ENCODE measurements at places on chromosomes 11 and 22.

DNA sequence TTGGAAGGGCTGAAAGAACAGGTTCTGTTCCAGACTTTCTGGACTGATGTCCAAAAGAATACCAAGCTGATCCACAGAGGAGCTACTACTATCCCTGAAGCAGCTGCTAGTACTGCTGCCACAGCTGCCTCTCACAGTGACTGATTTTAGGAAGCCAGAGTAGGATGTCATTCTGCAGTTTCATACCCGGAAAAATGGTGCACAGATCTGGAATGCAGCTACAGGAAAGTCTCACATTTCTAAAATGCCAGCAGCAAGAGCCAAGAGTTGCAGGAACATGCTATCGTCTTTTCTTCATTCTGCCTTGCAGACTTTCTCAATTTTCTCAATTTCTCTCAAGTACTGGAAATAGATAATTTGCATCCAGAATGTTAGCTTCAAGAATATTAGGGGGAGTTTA, 19.4 kb upstream of the CCDC179 start:
- peak; percentile 62 for DNase-seq

DNA sequence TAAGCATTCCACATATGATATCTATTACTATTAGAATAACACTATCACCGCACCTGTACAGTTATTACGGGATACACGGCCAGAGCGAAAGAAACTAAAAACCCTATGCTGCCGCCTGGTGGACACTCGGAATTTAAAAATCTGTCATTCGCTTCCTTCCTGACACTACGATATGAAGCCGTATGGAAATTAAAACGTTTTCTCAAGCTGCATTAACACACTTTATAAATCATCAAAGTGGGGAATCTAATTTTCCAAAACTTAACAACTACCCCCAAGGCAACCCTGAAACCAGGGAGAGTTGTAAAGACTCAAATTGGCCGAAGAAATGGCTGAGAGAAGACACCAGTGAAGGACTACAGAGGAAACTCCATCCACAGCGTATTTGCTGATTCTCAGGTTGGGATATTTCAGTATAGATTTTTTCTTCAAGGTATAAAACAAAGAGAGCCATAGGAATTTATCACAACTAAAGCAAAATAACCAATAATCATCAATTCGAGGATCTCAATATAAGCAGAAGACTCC, 1.4 kb downstream of the CCDC73 start:
- peak; percentile 55 for DNase-seq

GRCh38 chr11:45170484-45170883, 24.0 kb downstream of the PRDM11 start:
- no peak for DNase-seq

DNA sequence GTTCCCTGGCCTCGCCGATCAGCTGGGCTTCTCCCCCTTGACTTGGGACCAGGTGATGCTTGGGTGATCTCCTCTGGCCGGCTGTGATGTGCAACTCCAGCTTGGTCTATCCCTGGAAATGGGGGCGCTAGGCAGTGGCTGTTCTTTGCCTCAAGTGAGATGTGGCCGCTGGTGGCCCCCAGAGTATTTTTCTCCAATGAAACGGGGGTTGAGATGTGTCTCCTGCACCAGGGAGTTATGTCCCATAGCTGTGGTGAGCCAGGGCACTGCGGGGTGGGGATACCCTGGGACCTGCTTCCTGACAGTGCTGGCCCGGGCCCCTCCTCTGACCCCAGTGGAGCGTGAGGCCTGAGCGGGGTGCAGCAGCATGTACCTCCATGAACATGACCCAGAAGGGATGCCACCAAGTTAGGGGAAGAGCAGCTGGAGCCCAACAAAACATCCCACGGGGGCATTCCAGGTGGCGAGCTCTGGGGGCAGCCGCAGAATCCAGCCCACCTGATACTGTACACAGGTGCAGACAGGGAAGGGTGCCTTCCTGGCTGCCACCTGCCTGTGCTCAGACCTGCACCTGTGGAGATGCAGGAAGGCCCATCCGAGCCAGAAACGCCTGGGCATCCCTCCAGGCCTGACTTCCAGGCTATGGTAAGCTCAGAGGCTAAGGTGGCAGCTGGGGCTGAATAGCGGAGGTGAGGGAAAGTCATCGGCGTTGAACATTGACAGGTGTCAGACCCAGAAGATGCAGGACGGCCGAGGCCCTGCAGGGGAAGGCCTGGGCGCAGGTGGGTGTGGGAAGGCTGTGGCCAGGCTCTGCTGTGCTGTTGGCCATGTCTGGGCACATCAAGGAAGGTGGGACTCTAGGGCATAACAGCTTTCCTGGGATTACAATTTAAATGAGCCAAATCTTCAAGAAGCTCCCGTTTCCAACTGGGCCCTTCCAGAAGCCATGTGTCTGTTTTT, 97.3 kb downstream of the CTTN start:
- no peak for DNase-seq

- DNase-seq: peak; percentile 92
Measured at GRCh38 chr22:18031695-18032454, 7.5 kb upstream of the MICAL3 start.

- no peak for DNase-seq
Measured at GRCh38 chr11:57180081-57180561, 1.6 kb upstream of the LRRC55 start.

DNA sequence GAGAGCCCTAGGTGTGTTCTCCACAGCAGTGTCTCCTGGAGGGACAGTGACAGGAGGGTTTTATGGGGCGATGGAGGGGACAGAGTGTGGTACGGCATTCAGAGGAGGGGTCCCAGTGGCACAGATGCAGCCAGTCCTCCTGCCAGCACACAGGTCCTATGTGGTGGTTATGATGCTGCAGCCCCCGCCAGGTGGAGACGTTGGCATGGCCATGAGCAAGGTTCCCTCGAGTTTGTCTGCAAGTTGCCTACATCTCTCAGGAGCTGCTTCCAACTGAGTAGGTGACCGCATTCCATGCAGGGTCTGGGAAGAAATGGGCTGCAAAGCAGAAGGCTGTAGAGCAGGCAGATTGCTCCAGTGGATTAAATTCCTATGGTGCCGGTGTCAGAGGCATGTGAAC, 646.0 kb downstream of the TBC1D22A start:
- DNase-seq: no peak

DNA sequence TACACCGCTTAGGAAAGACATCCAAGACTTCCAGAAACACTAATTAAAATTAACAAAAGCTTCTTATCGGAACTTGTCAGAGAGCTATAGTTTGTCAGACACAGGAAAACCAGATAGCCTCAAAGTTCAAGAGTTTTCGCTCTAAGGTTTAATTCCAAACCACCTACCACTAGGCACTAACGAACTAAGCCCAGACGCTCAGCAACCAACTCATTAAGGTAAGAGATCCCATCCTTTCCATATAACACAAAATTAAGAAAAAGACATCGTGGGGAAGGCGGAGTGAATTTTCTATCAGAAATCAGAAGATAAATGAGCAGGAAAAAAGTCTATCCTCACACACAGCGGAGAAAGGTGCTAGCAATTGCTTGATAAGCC, 382 bp downstream of the IMMP1L start:
- no peak for DNase-seq

DNA sequence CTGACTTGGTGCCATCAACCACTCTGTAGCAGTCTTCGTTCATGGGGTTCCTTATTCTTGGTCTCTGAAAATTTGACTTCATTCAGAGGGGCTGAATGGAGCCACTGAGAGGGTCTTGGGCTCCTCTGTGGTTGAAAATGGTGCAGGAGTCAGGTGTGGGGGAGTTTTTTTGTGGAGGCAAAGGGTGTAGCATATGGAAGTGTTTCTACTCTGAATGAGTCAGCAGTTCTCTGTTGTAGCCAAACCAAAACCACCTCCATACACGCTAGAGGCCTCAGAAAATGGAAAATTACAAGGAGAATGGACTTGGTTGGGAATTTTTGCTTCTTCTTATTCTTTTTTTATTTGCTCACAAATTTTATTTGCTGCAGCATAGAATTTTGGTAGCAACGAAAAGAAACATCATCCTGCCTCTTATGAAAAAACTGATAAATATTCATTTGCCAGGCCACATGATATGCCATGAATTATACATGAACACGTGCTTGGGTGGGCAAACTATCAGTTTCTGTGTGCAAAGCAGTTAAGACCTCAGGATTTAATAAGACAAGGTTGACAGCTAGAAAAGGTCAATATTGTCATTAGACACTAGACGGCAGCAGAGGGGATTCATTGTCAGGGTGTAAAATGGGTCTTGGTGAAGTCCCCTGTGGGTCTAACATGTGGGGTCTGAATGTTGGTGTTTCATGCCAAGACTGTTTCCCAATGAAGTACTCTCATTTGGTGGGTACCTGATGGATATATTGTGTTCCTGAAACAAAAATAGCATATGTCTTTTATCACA, 111.7 kb downstream of the MYO18B start:
- peak; percentile 1 for DNase-seq

- DNase-seq: peak; percentile 82
Measured at GRCh38 chr11:80414181-80415165, 973.6 kb upstream of the TENM4 start.

DNA sequence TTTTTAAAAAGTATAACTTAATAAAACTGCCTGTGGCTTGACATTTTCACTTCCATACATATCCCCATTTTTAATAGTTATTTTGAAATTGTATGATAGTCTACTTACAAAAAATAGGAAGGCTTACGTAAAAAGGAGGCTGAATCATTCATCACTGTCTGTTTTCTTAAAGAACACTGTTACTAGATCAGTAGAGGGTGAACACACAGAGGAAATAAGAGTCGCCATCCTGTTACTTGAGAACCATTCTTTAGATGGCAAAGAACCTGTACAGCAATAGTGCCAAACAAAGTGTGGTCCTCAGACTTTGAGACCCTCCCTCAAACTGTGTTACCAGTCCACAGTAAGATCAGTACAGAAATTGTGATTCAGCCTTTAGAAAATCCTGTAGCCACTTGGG, 180.7 kb downstream of the PGR start:
- peak; percentile 58 for DNase-seq

- DNase-seq: no peak
Measured at GRCh38 chr11:4093519-4094347, 866 bp upstream of the RRM1 start.

- no peak for DNase-seq
Measured at GRCh38 chr11:34184505-34185015, 79.1 kb downstream of the NAT10 start.

DNA sequence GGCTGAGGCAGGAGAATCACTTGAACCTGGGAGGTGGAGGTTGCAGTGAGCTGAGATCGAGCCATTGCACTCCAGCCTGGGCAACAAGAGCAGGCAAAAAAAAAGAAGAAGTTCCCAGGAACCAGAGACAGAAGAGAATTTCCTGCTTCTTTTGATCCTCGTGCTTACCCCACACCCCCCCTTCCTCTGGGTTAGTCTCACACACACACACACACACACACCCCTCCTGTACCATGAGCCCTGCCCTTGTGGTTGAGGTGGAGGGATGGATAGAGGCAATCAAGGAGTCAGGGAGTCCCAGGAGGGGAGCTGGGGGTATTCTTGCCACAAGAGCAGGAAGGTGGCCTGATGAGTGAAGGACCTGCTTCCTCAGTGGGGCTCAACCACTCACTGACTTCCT, 4.1 kb upstream of the UBE2L6 start:
- DNase-seq: no peak

DNA sequence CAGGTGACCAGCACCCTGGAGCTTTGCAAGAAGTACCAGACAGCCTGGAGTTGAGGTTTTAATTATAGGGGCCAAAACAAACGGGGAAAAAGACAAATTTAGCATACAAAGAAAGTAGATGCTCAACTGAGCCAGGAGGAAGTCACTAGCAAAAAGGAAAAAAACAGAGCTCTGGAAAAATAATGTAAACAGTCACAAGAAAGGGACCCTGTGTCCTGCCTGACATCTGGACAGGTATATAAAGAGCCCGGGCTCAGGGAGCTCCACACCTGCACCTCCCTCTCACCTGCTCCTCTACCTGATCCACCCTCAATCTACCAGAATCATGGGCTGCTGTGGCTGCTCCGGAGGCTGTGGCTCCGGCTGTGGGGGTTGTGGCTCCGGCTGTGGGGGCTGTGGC, at the start of gene KRTAP5-10:
TSS of gene KRTAP5-10 (plus strand) at position 301 of the 400 bp plus-strand sequence. CDS start at position 326, 25 bp downstream.
- DNase-seq: no peak

DNA sequence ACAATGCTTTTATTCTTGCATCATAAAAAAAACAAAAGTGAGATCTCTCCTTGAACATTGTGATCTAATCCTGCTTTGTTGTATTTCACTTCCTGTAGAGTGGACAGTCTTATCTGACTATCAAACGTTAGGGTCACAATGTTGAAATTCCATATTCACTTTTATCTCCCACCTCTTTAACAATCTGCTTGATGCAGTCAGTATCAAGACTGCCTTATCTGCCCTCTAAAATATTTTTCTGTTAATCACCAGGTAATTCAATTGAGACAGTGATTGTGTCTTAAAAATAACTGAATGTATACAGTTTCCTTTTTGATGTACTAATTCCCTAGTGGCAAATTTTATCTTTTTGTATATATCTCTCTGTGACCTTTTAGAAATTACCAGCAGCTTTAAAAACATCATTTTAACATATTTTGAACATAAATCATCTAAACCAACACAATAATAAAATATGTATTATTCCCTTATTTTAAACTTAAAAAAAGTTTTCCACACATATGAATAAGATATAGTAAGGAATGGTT, 143.1 kb upstream of the MPPED2 start:
- no peak for DNase-seq

- peak; percentile 2 for DNase-seq
Measured at GRCh38 chr11:11230802-11231562, 122.1 kb downstream of the CSNK2A3 start.

DNA sequence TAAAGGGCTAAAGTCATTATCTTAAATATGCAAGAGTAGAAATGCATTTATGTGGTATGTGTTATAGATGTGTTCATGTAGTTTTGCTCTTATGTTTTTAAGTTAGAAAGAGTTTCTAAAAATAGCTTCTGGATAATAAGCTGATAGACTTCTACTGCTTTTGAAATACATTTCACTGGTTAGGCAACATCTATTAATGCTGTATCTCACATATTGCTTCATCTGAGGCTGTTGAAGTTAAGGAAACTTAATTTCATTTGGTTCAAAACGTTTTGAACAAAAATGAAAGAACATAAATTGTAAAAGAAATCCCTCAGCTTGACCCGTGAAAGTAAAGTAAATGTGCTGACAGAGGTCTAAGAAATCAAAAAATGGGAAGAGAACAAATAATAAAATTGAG, 164.0 kb upstream of the CTSC start:
- no peak for DNase-seq

- peak; percentile 70 for DNase-seq
Measured at GRCh38 chr11:17171343-17171742, 36.4 kb downstream of the PIK3C2A start.

GRCh38 chr11:33291004-33291777, 34.0 kb downstream of the HIPK3 start:
- no peak for DNase-seq

DNA sequence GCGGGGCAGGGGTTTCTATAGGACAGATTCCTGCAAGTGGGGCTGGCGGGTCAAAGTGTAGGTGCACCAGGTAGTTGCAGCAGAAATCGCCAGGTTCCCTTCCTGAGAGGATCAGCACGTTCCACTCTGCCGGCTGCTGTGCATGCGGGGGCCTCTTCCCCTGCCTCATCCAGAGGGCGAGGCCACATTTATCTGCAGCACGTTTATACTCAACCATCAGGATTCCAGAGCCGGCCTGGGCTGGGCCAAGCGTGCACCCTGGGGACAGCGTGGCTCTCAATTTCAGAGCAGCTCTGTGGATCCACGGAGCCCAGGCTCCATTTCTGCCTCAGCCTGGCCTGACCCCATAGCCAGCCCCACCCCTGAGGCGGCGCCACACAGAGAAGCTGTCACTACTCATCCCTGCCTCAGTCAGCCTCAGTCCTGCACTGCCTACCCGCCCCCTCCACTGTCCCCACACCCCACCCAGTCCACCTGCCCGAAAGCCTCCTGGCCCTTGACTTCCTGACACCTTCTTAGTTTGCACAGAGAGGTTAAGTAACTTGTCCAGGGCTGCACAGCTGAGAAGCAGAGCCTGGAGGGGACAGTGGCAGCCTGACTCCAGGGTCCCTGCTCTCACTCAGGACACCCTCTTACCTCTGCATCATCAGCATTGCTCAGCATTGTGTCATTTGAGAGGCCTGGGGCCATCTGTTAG, 45.9 kb upstream of the RTL6 start:
- DNase-seq: no peak

All from choroid plexus epithelial cell (primary cell).